ENCODE measurements at places on chromosomes 5 and 9. TPM values are rescaled to one million over a fixed set of nuclear protein-coding genes. Genes with fewer than 3 reads are reported as not detected.

Gene TJP2
- total RNA-seq = 132 TPM

Gene SPINK7
- total RNA-seq = 86.5 TPM

DNA sequence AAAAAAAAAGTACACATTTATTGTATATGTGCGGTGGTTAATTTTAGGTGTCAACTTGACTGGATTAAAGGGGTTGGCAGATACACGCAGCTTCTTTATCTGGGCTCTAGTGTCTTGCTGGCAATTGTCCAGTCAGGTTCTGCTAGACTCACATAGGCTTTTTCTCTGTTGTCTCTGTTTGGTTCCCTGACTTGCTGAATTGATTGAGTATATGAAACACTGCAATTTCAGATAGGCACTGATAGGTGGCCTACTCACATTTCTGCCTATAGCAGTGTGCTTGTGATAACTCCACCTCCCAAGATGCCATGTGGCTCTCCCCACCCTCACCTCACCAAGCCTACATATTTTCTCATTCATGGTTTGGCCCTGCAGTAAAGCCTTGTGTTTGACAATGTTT lies 52.5 kb downstream of the AOPEP start:
- no peak overlapping the region for H3K27ac ChIP-seq
- no peaks in the 10 kb centered on the region for H3K27me3 ChIP-seq
- H3K36me3 ChIP-seq = no peaks in the 10 kb centered on the region
- H3K4me3 ChIP-seq = no peak overlapping the region
- no peak for DNase-seq
- H3K4me1 ChIP-seq = peaks cover 26% of the 10 kb centered on the region

DNA sequence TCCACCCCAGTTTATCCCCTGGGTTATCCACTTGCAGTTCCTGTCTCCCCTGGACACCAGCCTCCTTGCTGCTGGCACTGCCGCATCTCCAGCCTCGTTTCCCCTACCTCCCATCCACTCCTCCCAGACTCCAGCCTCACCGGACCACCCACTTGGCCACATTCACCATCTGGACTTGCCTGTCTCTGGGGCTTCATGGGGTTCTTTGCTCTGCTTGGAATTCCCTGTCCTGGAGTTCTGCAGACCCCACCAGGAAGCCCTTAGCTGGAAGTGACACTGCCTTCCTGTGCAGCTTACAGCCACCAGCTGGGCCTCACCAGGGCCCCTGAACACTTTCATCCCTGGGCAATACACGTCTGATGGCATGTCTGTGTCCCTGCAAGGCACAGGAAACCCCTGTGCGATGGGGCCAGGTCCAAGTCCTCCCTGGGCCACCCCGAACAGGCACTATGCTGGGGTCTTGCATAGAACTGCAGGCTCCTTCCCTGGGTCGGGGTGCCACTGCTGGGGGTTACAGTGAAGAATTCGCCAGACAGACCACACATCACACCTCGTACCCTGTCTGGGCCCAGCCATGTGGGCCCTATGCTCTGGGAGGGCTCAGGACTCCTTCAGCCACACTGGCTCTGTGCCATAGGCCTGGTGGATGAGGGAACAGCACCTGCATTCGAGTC lies 3.0 kb downstream of the FLT4 start:
- H3K27ac ChIP-seq = no peak overlapping the region
- H3K4me1 ChIP-seq = peaks cover 19% of the 10 kb centered on the region
- peaks cover 85% of the 10 kb centered on the region for H3K27me3 ChIP-seq
- no peaks in the 10 kb centered on the region for H3K36me3 ChIP-seq
- no peak overlapping the region for H3K4me3 ChIP-seq
- DNase-seq = no peak

GRCh38 chr5:134958755-134959154 lies 9.0 kb upstream of the CATSPER3 start:
- DNase-seq = no peak
- peaks cover 23% of the 10 kb centered on the region for H3K36me3 ChIP-seq
- H3K27ac ChIP-seq = no peak overlapping the region
- no peaks in the 10 kb centered on the region for H3K27me3 ChIP-seq
- H3K4me3 ChIP-seq = no peak overlapping the region

DNA sequence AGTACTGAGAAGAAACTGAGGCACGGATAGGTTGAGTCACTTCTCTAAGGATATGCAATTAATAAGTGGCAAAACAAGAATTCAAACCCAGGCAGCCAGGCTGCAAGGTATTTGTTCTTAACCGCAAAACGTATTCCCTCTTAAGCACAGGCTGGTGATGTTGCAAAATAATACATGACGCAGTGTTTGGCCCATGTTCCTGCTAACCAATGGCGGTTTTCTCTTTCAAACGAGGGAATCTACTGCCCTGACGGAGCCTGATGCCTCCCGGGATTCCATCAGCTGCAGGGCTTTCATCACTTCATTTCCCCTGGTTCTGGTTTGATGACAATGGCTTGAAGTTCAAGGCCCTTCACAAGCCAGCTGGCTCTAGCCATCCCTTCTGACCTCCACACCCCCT lies 154.8 kb downstream of the SLIT3 start:
- no peak overlapping the region for H3K27ac ChIP-seq
- H3K27me3 ChIP-seq = no peaks in the 10 kb centered on the region
- H3K4me1 ChIP-seq = peaks cover 28% of the 10 kb centered on the region
- H3K4me3 ChIP-seq = no peak overlapping the region
- H3K36me3 ChIP-seq = no peaks in the 10 kb centered on the region

- peaks cover 14% of the 10 kb centered on the region for H3K4me1 ChIP-seq
- H3K27me3 ChIP-seq = no peaks in the 10 kb centered on the region
- no peak for DNase-seq
Measured at GRCh38 chr5:157506981-157507780, 47.2 kb downstream of the NIPAL4 start.

GRCh38 chr9:80062567-80062966 lies 490.8 kb downstream of the TLE4 start:
- H3K4me3 ChIP-seq = no peak overlapping the region
- DNase-seq = no peak
- peaks cover 4% of the 10 kb centered on the region for H3K4me1 ChIP-seq
- H3K27me3 ChIP-seq = no peaks in the 10 kb centered on the region
- no peak overlapping the region for H3K27ac ChIP-seq

GRCh38 chr5:148719605-148720004 lies 65.3 kb upstream of the HTR4 start:
- H3K4me3 ChIP-seq = no peak overlapping the region
- H3K27me3 ChIP-seq = peaks cover 23% of the 10 kb centered on the region
- no peaks in the 10 kb centered on the region for H3K36me3 ChIP-seq
- H3K4me1 ChIP-seq = no peaks in the 10 kb centered on the region

DNA sequence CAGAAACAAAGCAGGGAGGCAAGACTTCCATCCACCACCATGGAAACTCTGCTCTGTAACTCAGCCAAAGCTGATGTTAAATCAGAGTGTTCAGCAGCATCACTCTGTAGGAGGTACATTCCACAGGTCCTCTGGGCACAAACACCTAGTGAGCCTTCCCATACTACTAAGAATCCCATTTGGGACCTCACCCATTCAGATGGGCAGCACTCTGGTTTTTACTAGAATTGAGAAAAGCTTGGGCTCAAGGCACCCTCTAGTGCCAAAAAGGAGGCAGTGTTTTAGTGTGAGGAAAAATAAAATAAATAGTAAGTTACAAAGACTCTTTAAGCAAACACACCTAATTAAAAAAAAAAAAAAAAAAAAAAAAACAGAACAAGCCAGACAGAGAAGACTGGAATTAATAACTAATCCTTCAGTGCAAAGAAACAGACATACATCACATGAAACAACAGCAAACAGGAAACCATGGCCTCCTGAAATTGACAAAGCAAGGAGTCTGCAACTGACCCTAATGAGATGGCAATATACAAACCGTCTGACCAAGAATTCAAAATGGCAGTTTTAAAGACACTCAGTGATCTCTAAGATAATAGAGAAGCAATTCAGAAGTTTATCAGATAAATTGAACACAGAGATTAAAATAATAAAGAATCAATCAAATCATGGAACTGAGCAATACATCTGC lies 159.5 kb downstream of the GNA14 start:
- H3K4me3 ChIP-seq = no peak overlapping the region
- no peaks in the 10 kb centered on the region for H3K36me3 ChIP-seq
- no peak overlapping the region for H3K27ac ChIP-seq
- no peaks in the 10 kb centered on the region for H3K4me1 ChIP-seq

- H3K27me3 ChIP-seq = no peaks in the 10 kb centered on the region
- no peak overlapping the region for H3K4me3 ChIP-seq
Measured at GRCh38 chr9:112249277-112249676, 74.2 kb upstream of the SUSD1 start.

DNA sequence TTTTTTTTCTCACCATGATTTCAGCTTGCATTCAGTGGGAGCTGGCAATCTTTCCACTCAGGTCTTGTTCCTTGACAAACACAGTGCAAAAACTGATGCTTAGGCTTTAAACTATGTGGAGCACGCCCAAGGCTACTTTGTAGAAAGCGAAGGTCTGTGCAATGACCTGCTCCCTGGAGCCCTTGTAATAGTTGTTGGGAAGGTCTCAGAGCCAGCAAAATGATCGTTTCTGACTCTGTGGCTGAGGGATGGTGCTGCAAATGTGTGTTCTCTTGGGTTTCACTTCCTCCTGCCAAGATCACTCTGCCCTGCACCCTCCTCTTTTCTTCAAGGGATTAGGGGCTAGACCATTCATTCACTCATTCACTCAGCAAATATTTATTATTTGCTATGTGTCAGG lies 249.7 kb upstream of the MAP3K1 start:
- H3K36me3 ChIP-seq = no peaks in the 10 kb centered on the region
- no peak overlapping the region for H3K4me3 ChIP-seq
- DNase-seq = no peak
- H3K27me3 ChIP-seq = no peaks in the 10 kb centered on the region

Gene EPB41L4A
- 11.7 TPM for total RNA-seq

GRCh38 chr9:37433867-37434371 lies 11.4 kb downstream of the GRHPR start:
- no peak overlapping the region for H3K27ac ChIP-seq
- DNase-seq = no peak
- H3K36me3 ChIP-seq = peaks cover 59% of the 10 kb centered on the region
- H3K27me3 ChIP-seq = no peaks in the 10 kb centered on the region
- H3K4me1 ChIP-seq = peaks cover 31% of the 10 kb centered on the region
- H3K4me3 ChIP-seq = no peak overlapping the region

DNA sequence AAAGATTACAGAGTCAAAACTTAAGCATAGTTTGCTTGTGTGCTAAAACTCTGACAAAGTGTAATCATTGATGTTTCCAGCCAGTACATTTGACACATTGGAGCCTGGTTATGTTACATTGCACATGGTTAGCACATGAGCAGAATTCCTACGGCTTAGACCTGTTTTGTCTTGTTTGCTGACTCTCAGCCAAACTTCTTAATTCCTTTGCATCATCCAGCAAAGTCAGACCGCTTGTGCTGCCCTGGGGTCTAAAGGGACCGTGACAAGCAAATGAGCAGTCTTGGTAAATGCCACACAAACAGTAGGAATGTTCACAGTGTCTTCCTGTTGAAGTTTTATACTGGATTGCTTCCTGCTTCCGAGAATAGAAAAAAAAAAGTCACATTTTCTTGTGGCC lies 72.0 kb upstream of the ENTREP1 start:
- peaks cover 10% of the 10 kb centered on the region for H3K4me1 ChIP-seq
- DNase-seq = no peak
- H3K27me3 ChIP-seq = no peaks in the 10 kb centered on the region
- peak overlapping the region; percentile 47 for H3K27ac ChIP-seq
- no peak overlapping the region for H3K4me3 ChIP-seq
- peaks cover 45% of the 10 kb centered on the region for H3K36me3 ChIP-seq

GRCh38 chr9:138103111-138103848 lies 225.7 kb downstream of the CACNA1B start:
- no peak overlapping the region for H3K27ac ChIP-seq
- peaks cover 17% of the 10 kb centered on the region for H3K27me3 ChIP-seq
- H3K4me1 ChIP-seq = no peaks in the 10 kb centered on the region

- H3K36me3 ChIP-seq = peaks cover 8% of the 10 kb centered on the region
- H3K27me3 ChIP-seq = no peaks in the 10 kb centered on the region
- no peak overlapping the region for H3K4me3 ChIP-seq
- H3K4me1 ChIP-seq = no peaks in the 10 kb centered on the region
- H3K27ac ChIP-seq = no peak overlapping the region
Measured at GRCh38 chr9:20988671-20989315, 42.6 kb downstream of the HACD4 start.

Gene OCLN
- 31.4 TPM for total RNA-seq

Gene TSTD2
- 11.8 TPM for total RNA-seq

Gene SEMA4D
- 50.1 TPM for total RNA-seq

DNA sequence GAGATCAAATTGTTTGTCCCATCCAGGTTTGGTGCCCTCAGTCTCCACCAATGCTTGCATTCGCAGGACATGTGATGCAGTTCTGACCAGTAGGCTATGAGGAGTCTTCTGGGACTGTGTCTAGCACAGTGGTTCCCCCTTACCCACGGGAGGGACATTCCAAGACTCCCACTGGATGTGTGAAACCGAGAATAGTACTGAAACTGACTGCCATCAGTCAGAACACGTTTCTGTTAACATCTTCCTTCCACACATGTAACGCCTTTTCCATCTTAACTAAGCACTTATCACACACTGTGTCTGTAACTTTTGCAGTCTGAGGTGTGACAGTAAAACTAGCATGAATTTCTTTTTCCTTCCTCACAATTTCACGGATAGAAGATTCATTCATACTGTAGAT lies 74.7 kb downstream of the PTTG1 start:
- no peak overlapping the region for H3K27ac ChIP-seq
- H3K36me3 ChIP-seq = no peaks in the 10 kb centered on the region
- no peaks in the 10 kb centered on the region for H3K27me3 ChIP-seq
- DNase-seq = no peak
- no peak overlapping the region for H3K4me3 ChIP-seq

GRCh38 chr5:24854350-24854749 lies 209.6 kb upstream of the CDH10 start:
- H3K4me1 ChIP-seq = no peaks in the 10 kb centered on the region
- no peaks in the 10 kb centered on the region for H3K36me3 ChIP-seq
- DNase-seq = no peak
- H3K27me3 ChIP-seq = no peaks in the 10 kb centered on the region
- no peak overlapping the region for H3K4me3 ChIP-seq
- no peak overlapping the region for H3K27ac ChIP-seq

All from suprapubic skin (tissue), 4 donors.